Spleen (tissue), 13 donors: ENCODE measurements at places on chromosomes 5 and 9. TPM values are rescaled to one million over a fixed set of nuclear protein-coding genes. Genes with fewer than 3 reads are reported as not detected.

DNA sequence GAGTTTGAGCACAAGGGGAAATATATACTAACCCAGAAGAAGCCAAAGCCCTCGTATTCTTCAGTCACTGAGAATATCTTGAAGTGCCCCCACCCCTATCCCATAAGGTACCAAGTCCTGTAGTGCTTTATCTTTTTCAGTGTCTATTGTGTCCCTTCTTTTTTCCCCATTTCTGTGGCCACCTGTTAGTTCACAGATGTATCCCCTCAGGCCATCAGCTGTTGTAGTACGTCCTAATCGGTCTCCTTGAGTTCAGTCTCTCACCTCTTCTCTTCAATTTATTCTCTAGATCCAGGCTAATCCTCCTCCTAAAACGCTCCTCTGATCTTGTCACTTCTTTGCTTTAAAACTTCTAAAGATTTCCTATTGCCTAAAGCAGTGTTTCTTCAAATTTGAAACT, 10.4 kb downstream of the RGS7BP start:
- no peak for DNase-seq

The CDH6 gene
- 0.63 TPM for total RNA-seq

DNA sequence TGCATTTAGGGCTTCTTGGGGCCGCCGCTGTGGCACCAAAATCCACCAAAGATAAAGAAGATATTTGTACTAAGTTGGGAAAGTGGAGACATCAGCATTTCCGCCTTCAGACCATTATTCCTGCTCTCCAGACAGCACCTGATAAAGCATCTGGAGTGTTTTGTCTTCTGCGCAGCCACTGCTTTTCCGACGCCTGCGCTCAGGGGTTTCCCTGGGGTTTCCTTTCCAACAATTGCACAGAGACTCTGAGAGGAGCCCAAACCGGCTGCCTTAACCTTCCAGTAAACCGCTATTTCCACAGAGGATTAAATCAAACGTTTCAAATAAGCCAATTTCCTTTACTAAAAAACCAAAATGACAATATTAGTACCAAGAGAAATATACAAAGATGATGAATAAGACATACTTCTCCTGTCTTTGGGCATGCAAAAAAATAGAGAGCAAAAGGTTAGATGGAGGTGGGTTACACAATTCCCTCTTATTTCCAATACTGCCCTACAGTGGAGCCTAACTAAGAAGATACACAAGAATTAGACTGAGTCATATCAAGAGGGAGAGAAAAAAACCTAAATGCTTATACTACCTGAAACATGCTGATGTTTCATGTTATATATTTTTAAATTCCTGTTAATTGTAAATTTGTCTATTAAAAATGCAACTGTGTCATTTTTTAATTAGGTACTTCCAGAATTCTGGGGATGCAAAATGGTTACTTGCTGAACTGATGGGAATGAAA, 98.4 kb downstream of the MAPKAP1 start:
- DNase-seq = no peak

The GFI1B gene
- total RNA-seq = 1.5 TPM

GRCh38 chr9:130352081-130352480, 86.5 kb downstream of the HMCN2 start:
- no peak for DNase-seq

DNA sequence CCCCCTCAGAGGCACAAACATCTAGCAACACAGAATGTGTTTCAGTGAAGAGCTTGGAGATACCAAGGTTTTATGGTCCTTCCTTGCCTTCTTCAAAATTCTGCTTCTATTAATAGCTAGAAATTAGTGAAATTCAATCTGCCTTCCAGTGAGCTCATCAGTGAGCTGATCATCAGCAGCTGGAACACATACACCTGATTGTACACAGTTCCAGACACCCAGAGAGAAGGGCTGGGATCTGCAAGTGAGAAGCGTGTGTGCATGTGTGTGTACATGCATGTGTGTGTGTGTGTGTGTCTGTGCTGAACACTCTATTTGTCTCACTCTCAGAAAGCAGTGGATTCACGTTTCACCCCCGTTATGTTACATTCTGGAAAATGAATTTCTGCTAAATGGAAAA, 28.5 kb downstream of the CFAP90 start:
- no peak for DNase-seq

DNA sequence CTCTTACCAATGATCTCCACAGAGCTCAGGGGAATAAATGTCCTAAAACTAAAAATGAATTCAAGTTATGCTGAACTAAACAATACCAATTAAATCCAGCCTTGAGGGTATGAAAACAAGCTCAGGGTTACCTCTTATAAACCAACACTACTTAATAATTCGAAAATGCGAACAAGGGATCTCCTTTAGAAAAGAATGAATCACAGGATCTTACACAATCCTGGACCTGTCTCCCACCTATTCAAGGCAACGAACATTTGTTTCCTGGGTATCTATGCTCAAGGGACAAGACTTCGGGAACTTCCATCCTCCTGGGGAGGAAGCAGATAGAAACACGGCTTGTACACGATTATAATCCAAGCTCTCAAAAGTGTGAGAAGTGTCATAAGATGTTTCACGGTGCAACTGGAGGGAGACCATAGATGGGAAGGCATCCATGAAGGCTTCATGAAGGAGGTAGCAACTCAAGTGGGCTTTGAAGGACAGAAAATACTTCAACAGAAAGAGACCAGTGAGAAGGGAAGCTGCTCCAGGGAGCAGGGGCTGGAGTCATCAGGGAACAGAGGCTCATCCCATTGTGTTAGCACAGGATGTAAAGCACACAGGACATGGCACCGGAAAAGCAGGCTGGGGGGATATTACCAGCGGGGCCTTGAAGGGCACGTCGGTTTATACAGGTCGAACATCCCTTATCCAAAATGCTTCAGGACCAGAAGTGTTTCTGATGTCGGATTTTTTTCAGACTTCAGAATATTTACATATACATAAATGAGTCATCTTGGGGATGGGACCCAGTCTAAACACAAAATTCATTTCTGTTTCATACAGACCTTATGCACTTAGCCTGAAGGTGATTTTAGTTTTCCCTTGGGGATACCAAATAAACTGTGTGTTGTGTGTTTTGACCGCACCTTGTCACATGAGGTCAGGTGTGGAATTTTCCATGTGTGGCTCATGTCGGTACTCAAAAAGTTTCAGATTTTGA, 87.4 kb downstream of the TLE1 start:
- DNase-seq = no peak

GRCh38 chr5:173315495-173316338, 12.5 kb downstream of the STC2 start:
- DNase-seq = peak; percentile 46

GRCh38 chr9:136103651-136104487, 8.8 kb upstream of the NACC2 start:
- no peak for DNase-seq

- DNase-seq = no peak
Observed at GRCh38 chr5:23461576-23461975, 45.8 kb upstream of the PRDM9 start.

GRCh38 chr9:96051423-96051822, 175.9 kb downstream of the ERCC6L2 start:
- no peak for DNase-seq

The ELAVL2 gene
- total RNA-seq = not detected

GRCh38 chr9:126965541-126966428, 51.2 kb downstream of the RALGPS1 start:
- no peak for DNase-seq

- no peak for DNase-seq
Observed at GRCh38 chr5:180865981-180866695, 5.1 kb upstream of the ZFP62 start.

GRCh38 chr5:131994090-131994489, 17.4 kb downstream of the ACSL6 start:
- peak; percentile 41 for DNase-seq

DNA sequence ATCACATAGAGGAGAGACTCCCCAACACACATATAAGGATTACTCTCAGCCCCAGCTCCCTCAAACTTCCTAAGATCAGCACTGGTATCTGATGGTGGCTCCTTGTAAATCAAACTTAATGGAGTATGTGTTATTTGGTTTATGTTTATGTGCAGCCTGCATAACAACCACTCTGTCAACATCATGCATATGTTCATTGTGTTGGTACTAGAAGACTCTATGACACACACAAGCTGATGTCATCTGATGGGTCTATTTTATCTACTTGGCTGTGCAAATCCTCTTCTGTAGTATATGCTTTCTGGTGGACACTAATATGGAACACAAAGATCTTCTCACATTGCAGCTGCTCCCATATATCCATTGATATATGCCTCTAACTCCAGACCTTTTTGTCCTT, 134.0 kb upstream of the FAM174A start:
- no peak for DNase-seq

The GDF9 gene
- total RNA-seq = 0.40 TPM

The C5orf58 gene
- not detected for total RNA-seq

- no peak for DNase-seq
Observed at GRCh38 chr9:85931495-85931894, 9.5 kb upstream of the NAA35 start.

The WDR41 gene
- 33.0 TPM for total RNA-seq

- no peak for DNase-seq
Observed at GRCh38 chr5:96142786-96143434, 181.3 kb upstream of the ELL2 start.

DNA sequence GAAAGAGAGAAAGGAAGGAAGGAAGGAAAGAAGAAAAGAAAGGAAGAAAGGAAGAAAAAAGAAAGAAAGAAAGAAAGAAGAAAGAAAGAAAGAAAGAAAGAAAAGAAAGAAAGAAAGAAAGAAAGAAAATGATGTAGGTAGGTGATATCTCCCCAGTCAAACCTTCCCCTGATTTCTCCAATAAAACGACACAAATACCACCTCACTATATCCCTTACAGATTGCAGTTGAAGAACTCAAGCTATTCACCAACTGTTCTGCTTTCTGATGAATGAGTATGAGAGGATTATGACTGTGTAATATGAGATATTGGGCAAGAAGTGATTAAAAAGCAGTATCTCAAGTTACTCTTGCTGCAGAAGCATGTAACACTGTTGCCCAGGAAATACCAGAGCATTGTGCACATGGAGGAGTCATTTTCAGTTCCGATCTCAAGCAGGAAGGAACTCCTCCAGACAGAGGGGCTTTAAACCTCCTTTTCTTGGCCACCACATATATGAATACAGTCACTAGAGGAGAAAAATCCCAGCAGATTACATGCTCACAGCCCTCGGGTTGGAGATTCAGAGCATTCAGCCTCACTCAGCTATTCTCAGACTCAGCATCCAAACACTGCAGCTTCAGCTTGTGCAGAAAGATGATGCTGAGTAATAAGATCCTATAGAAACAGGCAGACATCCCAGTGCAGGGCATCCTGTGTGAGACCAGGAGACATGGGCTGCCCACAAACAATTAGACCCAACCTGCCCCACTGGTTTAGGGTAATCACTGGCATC, 61.4 kb downstream of the UGCG start:
- no peak for DNase-seq

The MAP3K1 gene
- total RNA-seq = 85.4 TPM

DNA sequence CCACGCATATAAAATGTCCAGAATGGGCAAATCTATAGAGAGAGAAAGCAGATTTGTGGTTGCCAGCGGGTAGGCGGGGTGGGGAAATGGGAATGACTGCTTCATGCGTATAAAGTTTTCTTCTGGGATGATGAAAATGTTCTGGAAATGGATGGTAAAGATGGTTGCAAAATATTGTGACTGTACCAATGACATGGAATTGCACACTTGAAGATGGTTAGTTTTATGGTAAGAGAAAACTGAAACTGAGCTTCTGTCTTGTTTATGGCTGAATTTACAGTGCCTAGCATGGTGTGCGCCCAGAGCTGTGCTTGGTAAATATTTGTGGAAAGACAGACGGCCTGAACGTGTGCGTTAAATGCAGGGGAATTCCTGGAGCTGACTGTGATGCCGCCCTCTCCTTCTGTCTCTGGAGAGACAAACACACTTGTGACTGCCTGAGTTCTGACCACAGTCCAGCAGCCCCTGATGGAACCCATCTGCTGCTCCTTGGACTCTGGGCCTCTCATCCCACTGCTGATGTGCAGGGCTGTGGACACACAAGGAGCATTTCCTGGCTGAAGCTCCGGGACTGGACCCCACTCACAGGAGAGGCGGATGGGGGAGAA, 8.6 kb upstream of the PTGES start:
- DNase-seq = no peak

GRCh38 chr5:11903614-11904264, 507 bp downstream of the CTNND2 start:
- peak; percentile 82 for DNase-seq

The SH3TC2 gene
- 2.8 TPM for total RNA-seq

GRCh38 chr5:172859966-172860365, 25.9 kb downstream of the ERGIC1 start:
- DNase-seq = no peak

- DNase-seq = no peak
Observed at GRCh38 chr5:134945041-134945440, 22.7 kb upstream of the CATSPER3 start.

The TAF11L5 gene
- total RNA-seq = not detected

GRCh38 chr5:65100911-65101631, 332.3 kb downstream of the CWC27 start:
- DNase-seq = no peak

The ENTREP1 gene
- total RNA-seq = 1.6 TPM

DNA sequence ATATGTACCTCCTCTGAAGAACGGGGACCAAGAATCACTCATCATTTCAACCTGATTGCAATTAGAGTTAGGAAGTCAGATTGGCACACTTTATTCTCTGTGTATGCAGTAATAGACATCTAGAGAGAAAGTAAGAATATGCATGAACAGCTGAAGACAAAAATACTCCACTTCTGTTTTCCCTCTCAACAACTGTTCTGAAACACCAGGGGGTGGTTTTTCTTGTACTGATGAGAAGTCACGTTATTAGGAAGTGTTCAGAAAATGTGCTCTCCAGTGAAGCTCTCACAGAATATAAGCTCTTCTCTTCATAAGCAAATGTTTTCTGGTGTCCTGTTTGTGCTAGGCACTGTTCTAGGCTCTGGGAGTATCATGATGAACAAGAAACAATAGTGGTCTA, 531.7 kb upstream of the C9orf72 start:
- DNase-seq = no peak

GRCh38 chr5:55936100-55936693, 58.6 kb downstream of the IL6ST start:
- peak; percentile 91 for DNase-seq

- no peak for DNase-seq
Observed at GRCh38 chr5:146754621-146755020, 123.9 kb downstream of the PPP2R2B start.
